ENCODE measurements at places on chromosomes 6 and 20.
A peak's percentile ranks its signal among the peaks of the same experiment; 100 is the strongest.

DNA sequence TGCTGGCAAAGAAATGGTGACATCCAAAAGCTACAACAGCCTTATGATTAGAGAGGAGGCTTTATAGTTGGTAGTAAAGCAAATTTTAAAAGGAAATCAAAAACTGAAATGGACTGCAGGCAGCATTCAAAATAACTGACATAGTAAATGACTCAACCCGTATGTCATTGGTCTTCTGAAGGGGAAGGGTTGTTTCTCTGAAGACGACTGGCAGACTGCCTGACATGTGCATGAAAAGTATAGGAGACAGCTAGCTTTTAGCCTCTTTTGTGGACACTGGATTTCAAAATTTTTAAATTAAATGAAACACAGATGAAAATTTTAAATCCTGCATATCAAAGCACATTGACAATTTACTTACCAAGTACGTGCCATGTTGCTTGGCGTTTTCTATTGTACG lies 90.7 kb downstream of the TRMT6 start:
- no peak for DNase-seq

DNA sequence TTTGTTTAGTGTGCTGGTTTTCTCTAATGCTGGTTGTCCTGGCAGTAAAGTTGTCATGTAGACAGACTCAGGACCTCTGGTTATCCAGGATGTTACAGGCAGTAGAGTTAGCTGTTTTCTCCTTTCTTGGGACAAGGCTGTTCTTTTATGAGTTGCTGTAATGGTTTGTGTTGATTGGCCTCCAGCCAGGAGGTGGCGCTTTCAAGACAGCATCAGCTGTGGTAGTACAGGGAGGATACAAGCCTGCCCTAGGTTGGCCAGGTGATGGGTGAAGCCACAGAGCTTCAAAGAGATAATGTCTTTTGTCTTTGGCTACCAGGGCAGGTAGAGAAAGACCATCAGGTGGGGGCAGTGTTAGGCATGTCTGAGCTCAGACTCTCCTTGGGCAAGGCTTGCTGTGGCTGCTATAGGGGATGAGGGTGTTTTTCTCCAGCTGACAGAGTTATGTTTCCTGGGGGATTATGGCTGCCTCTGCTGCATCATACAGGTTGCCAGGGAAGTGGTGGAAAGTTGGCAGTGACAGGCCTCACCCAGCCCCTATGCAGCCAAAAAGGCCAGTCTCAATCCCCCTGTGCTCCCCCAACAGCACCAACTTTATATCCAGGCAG lies 127.2 kb upstream of the TAB2 start:
- peak; percentile 44 for DNase-seq

- peak; percentile 98 for DNase-seq
Measured at GRCh38 chr20:32681175-32682084, 7.7 kb upstream of the C20orf203 start.

- DNase-seq, result no peak
Measured at GRCh38 chr20:3011752-3012151, 31.7 kb upstream of the GNRH2 start.

GRCh38 chr6:19369785-19370184 lies 467.4 kb upstream of the ID4 start:
- no peak for DNase-seq

All from hematopoietic multipotent progenitor cell treated with erythropoietin and hydrocortisone succinate and interleukin-3 and kit ligand, for 4 days (in vitro differentiated cells).